AML-193 (cell line): ENCODE measurements at places on chromosomes 2 and 18.

- no peak for DNase-seq
Measured at GRCh38 chr2:13522917-13523821, 806.4 kb downstream of the TRIB2 start.

DNA sequence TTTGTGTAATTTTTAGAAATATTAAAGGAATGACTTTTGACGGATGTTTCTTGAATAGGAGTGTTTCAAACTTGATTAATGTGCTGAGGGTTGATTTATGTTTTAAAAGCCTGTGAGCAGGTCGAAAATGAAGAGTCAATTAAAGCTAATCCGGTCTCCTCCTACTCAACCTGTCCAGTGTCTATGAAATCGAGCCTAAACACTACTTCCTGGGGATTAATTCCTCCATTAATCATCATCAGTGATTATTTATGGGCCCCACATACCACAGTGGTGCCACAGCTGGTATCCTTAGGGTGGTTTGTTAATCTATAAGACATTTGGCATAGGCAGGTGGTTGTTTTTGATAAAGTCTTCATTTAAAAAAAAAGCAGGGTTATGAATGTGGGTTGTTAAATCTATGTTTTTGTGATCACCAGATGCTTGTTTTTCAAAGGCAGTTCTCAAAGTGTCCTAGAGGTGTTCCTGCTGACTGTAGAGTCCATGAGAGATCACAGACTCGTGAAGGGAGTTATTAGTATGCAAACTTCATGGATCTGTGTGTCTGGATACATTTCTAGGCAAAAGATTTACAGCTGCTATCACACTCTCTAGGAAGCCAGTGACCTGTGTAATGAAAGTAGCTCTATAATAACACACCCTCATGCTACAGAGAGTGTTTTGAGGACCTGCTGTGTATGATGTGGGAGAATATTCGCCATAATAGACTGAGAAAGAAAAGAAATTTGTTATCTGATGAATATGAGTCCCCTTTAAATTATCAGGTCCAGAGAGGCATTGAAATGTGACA, 308.6 kb downstream of the AKAIN1 start:
- DNase-seq, result no peak

GRCh38 chr2:18927525-18928232, 338.3 kb upstream of the NT5C1B start:
- no peak for DNase-seq

GRCh38 chr18:72235422-72235821, 308.7 kb downstream of the CBLN2 start:
- no peak for DNase-seq
